ENCODE measurements at places on chromosomes 4 and X.

DNA sequence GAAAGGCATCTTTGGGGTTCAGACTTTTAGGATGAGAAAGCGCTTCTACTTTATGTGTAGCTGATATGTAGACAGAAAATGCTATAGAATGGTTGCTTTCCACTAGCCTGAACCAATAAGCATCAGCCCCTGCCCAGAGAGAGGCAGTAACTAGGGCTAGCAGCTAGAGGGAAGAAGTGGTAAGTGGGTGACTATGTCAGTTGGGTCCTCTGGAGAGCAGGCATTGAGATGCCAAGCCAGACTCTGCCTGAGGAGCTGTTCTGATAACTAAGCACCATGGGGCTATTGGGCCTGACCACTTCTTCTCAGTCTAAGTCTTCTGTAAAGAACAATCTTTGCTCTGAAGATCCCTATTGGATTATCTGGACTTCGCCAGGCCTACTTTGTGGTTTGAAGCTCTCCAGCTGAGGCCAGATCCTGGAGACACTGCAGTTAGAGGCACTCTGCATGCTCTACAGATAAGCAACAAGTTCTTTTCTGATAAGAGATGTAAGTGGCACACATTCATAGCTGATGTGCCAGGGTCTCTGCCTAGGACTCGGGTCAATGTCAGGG lies 146.1 kb downstream of the RBM46 start:
- DNase-seq = no peak

GRCh38 chr4:53595834-53596233 lies 4.5 kb upstream of the LNX1 start:
- no peak for DNase-seq

- DNase-seq = no peak
Observed at GRCh38 chr4:110164856-110165255, 33.6 kb downstream of the ELOVL6 start.

- DNase-seq = no peak
Observed at GRCh38 chr4:187893418-187893817, 102.2 kb upstream of the ZFP42 start.

DNA sequence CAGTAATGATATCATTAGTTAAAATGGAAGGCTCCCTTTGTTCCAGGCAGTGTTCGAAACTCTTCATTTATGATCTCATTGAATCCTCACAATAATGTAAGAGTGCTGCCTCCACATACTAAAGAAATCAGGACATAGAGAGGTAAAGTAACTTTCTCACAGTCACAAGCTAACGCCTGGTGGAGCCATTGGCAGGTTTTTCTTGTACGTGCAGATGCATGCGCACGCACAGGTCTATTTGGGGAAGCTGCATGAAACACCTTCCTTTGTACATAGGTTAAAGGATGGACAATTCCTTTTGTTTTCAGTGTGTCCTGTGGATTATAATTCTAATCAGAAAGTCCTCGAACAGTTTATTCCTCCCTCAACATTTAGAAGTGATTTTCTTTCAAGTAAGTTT lies 176.2 kb downstream of the RAPGEF2 start:
- DNase-seq = no peak

DNA sequence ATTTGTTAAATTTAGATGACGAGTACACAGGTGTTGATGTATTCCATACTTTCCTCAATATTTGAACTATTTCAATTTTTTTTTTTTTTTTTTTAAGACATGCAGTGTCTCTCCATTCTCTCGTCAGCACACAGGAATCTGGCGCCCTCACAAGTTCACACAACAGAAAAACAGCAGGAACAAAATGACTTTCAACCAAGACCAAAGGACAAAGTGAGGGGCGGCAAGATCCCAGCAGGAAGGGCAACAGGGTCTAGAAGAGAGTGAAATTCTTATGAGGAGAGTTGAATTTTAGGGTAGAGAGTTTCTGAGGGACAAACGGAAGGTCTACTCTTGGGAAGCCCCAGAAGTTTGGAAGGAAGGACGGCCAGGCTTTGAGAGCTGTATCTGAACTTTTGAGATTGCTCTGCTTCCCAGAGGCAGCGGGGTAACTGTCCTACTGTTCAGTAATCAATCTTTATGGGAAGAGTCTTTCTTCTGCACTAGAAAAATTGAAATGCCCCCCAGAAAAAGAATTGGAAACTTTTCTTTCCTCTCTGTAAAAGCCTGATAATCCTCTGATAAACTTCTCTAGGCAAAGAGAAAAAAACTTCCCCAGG lies 760.2 kb downstream of the RAB28 start:
- DNase-seq = no peak

DNA sequence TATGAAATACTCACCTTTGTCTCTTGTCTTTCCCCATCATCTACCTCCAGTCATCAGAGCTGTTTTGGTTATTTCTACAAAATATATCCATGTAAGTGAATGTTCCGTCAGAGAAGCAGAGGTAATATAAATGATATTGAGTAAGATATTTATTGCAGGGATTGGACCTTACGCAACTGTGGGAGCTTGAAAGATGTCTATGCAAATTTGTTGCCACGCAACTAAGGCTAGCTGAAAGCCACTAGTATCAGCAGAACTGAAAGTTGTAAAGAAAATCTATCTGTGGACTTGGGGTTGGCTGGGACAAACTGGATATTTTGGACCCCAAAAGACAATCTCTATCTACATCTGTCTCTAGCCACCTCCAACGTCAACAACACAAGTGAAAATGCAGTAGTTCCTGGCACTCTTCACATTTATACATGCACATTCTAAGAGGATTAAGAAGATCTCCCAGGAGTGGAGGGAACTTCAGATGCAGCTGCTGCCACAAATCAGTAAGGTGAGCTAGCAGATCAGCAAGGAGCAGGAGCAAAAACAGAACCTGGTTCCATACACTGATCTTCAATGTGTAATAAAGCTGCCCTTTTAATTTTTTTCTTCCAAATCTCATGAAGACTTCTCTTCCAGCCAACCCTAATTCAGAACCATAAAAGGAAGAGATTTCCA lies 8.5 kb upstream of the CCSER1 start:
- DNase-seq = no peak

GRCh38 chr4:4284827-4285618 lies 4.9 kb downstream of the LYAR start:
- DNase-seq = no peak

DNA sequence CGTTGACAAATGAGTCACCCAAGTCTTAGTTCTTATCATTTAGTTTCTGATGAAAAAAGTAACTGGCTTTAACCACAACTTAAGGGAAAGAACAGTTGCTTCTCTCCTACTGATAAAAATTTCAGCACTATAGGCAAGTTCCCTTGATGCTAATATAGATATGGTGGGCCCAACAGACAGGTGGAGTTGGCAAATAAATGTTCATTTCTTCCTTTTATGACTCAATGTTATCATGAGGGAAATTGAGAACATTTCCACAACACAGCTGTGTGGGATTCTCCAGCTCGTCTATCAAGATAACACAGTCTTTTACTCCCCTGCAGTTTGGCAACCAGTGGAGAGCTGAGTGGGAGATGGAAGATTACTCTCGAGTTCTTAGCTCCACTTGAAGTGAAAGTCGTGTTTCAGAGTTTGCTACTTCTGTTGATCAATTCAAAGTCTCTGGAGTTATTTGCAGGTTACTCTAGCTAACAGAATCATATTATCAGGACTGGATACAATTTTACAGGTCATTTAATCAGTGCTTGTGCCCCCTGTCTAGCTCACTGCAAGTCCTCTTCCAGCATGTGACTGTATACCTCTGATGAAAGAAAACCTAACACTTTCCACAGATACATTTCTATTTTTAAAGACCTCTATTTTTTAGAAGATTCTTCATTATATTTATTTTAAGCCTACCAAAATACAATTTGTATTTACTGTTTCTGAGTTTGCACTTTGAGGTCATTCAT lies 270.6 kb upstream of the GK2 start:
- no peak for DNase-seq

- no peak for DNase-seq
Observed at GRCh38 chr4:155604718-155605626, 61.7 kb upstream of the GUCY1A1 start.

GRCh38 chr4:70640192-70640591 lies 11.6 kb downstream of the ENAM start:
- DNase-seq = no peak

DNA sequence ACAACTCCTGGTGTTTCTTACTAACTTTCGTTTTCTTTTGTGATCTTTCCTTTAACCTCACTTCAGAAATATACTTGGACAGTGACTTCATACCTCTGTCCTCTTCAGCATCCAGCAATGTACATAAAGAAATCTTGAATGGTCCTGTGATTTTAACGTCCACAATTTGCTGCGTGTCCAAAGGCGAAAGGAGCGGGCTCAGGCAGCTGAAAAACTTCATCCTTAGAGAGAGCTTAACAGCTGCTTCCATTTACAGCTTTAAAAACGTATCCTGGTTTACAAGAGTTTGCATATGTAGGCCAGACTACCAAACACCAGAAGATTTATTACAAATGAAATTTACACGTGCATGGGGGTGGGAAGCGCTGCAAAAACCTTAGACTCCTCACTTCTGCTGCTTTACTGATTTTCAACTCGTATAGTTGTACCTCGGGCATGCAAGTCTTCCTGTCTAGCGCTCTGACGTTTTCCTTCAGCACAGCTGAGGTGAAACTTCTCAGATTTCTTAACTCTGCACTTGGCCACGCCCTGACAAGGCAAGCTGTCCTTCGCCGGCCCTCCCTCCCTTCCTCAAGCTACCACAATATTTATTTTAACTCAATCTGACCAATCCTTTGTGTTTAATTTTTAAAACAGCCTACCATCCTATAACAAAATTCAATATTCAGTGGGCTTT lies 406.4 kb downstream of the FAM47A start:
- DNase-seq = no peak

DNA sequence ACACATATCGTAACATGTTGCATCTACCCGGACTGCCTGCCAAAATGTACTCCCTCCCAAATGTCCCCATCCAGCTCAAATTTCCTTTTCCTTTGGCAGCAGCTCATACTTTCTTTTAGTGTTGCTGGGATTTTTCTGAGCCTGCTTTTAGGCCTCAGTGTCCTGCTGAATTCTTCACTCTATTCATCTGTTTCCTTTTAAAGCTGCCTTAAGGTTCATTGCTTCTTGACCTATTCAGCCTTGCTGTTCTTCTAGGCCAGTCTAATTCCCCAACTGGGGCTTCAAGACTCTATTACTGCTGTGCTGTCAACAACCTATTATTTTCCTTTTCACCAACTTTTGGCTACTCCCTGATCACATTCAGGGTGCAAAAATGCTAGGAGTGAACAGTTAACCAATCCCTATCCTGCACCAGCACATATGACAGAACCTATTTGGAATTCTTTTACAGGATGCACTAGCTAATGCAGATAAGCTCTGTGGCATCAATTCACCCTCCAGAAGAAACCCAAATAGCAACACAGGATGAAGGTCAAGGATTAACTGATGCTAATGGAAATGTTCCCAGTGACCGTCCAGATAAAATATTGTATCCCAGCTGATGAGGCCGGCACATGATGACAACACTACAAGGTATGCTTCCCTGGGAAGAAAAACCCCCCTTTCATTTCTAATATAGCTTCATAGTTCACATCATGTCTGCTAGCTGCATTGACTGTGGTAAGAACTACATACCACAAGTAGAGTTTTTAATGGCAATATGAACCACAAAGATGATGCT lies 114.7 kb upstream of the TTC29 start:
- no peak for DNase-seq

DNA sequence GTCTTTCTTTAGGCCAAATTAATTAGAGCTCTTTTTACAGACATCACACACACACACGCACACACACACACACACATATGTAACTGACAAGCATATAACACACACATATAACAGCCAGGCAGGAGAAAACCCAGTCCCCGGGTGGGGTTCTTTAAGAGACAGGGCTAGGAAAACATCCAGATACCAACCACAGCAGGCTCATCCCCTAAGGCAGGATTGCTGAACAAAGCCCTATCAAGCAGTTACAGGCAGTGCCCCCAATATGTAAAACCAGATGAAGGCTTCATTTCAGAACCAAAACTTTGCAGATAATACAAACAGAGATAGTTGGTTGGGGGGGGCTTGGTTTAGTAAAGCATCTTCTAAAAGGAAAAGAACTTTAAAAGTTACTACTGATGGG lies 18.0 kb upstream of the FAM47E start:
- DNase-seq = no peak

DNA sequence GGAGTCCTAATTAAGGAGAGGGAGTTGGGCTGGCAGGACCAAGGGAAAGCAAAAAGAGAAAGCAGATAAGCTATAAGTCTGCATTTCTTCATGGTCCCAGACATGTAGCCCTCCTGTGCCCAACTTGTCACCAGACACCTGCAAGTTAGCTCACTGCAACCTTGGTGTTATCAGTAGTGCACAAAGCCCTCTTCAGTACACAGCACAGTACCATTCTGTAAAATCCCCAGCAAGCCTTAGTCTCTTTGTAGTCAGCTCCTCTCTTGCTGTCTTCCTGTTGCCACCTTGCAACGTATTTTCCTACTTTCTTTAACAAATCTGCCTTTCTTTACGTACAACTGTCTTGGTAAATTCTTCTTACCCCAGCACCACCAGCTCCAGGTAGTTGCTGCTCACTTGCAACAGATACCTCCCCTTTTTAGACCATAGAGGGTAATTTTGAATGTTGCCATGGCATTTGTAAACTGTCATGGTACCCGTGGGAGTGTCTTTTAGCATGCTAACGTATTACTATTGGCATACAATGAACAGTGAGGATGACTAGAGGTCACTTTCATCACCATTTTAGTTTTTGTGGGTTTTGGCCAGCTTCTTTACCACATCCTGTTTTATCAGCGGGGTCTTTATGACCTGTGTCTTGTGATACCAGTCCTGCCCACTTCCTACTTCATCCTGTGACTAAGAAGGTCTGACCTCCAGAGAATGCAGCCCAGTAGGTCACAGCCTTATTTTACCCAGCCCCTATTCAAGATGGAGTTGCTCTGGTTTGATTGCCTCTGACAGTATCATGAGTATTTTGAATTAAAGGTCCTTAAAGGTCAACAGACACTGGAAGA lies 28.3 kb upstream of the AP1S2 start:
- no peak for DNase-seq

GRCh38 chr4:45636175-45636574 lies 487.7 kb downstream of the GABRG1 start:
- no peak for DNase-seq

- no peak for DNase-seq
Observed at GRCh38 chr4:3290476-3290875, 2.3 kb upstream of the RGS12 start.

DNA sequence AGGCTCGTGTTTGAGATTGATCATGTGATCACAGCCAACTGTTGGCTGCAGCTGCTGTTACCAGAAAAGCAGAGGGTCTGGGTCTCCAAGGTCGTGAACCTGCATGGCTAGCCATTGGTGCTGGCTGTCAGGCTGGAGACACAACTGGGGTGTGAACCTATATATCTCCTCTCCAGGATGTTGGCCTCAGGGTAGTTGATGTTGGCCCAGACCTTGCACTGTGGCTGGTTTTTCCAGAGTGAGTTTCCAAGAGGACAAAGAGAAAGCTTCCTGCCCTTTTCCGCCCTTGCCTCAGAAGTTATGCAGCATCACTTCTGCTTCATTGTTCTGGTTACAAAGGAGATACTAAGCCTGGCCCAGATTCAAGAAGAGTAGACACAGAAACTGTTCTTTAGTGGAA lies 607.8 kb upstream of the HS3ST1 start:
- DNase-seq = no peak

- DNase-seq = no peak
Observed at GRCh38 chrX:104315555-104315954, 60.8 kb upstream of the ESX1 start.

All from stimulated activated CD4-positive, alpha-beta T cell treated with anti-CD3 and anti-CD28 coated beads, Interleukin-15, amount 100 ng/mL, for 1 hour (primary cell).